ENCODE measurements at places on chromosomes 5 and 9. TPM values are rescaled to one million over a fixed set of nuclear protein-coding genes. Genes with fewer than 3 reads are reported as not detected.

GRCh38 chr5:164597293-164597900, 1092.0 kb downstream of the MAT2B start:
- DNase-seq = no peak

GRCh38 chr5:54518818-54519508, 1.4 kb downstream of the SNX18 start:
- no peak for DNase-seq

The PCDHGA12 gene
- total RNA-seq = 4.3 TPM

The ADRA1B gene
- 9.2 TPM for total RNA-seq
